ENCODE measurements at places on chromosomes 3 and 15. TPM values are rescaled to one million over a fixed set of nuclear protein-coding genes. Genes with fewer than 3 reads are reported as not detected.

LRRIQ4 gene
- 0.09 TPM for total RNA-seq

HTR3E gene
- total RNA-seq: not detected

NRG4 gene
- 0.18 TPM for total RNA-seq

FAH gene
- total RNA-seq: 21.7 TPM

IGSF10 gene
- total RNA-seq: 0.60 TPM

GCSAM gene
- total RNA-seq: not detected

HRG gene
- 0.11 TPM for total RNA-seq

STX19 gene
- total RNA-seq: not detected

SI gene
- not detected for total RNA-seq

PSTPIP1 gene
- total RNA-seq: 1.3 TPM

TGM4 gene
- total RNA-seq: not detected

GPR156 gene
- total RNA-seq: 0.72 TPM

STRIT1 gene
- total RNA-seq: 0.33 TPM

LYZL4 gene
- total RNA-seq: not detected

MYZAP gene
- total RNA-seq: 0.68 TPM

FETUB gene
- total RNA-seq: not detected

MOBP gene
- 0.39 TPM for total RNA-seq

AGBL1 gene
- total RNA-seq: not detected

LRRC15 gene
- 0.07 TPM for total RNA-seq

TAGLN3 gene
- total RNA-seq: 2.8 TPM

SLC22A14 gene
- total RNA-seq: not detected

FOXL2NB gene
- 5.1 TPM for total RNA-seq

PLA2G4D gene
- 0.07 TPM for total RNA-seq

LRRC28 gene
- 20.3 TPM for total RNA-seq

GABRB3 gene
- 168 TPM for total RNA-seq

AMT gene
- 57.8 TPM for total RNA-seq

ERC2 gene
- 23.5 TPM for total RNA-seq

CTNNB1 gene
- 432 TPM for total RNA-seq

DAPK2 gene
- total RNA-seq: 2.3 TPM

FBN1 gene
- 5.2 TPM for total RNA-seq

CACNA2D3 gene
- 4.0 TPM for total RNA-seq

FOXB1 gene
- total RNA-seq: 10.8 TPM

CYP19A1 gene
- total RNA-seq: not detected

KNG1 gene
- 0.34 TPM for total RNA-seq
